ENCODE measurements at places on chromosomes 4 and X. TPM values are rescaled to one million over a fixed set of nuclear protein-coding genes. Genes with fewer than 3 reads are reported as not detected.

The NPY2R gene
- total RNA-seq, result not detected

The STPG2 gene
- total RNA-seq, result 0.64 TPM

The SLIT2 gene
- total RNA-seq, result 66.2 TPM

The POF1B gene
- total RNA-seq, result 0.76 TPM

The DCAF12L2 gene
- not detected for total RNA-seq

The CYBB gene
- total RNA-seq, result 142 TPM

The RTL3 gene
- not detected for total RNA-seq

The CITED1 gene
- 3.8 TPM for total RNA-seq

The FAT4 gene
- 32.2 TPM for total RNA-seq

The PABPC4L gene
- total RNA-seq, result 0.97 TPM

The XAGE2 gene
- total RNA-seq, result 3.1 TPM

The CDX4 gene
- total RNA-seq, result not detected

The CFP gene
- total RNA-seq, result 7.6 TPM

The AMTN gene
- total RNA-seq, result 3.3 TPM

The PLS3 gene
- 354 TPM for total RNA-seq

The OTC gene
- 1.5 TPM for total RNA-seq

The HPGDS gene
- total RNA-seq, result 4.8 TPM

The TRIM60 gene
- total RNA-seq, result not detected

The SATL1 gene
- total RNA-seq, result not detected

The CFAP47 gene
- 0.26 TPM for total RNA-seq

The UCHL1 gene
- total RNA-seq, result 31.6 TPM

Measured in left lung (tissue), 14 donors.